ENCODE measurements at places on chromosomes 5 and 9.

DNA sequence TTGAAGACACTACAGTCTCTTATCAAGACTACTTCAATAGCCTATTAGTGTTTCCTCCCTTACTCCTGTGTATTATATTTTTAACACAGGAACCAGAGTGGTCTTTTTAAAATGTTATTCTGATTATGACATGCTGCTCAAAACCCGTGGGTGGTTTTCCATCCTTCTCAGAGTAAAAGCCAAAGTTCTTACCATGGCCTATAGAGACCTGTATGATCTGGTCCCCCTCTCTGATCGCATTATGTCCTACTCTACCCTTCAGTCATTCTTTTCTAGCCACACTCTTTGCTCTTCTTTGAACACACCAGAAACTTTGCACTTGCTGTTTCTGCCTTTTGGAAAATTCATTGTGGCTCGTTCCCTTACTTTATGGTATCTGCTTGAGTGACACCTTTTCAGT, 13.8 kb downstream of the RECK start:
- DNase-seq = no peak

DNA sequence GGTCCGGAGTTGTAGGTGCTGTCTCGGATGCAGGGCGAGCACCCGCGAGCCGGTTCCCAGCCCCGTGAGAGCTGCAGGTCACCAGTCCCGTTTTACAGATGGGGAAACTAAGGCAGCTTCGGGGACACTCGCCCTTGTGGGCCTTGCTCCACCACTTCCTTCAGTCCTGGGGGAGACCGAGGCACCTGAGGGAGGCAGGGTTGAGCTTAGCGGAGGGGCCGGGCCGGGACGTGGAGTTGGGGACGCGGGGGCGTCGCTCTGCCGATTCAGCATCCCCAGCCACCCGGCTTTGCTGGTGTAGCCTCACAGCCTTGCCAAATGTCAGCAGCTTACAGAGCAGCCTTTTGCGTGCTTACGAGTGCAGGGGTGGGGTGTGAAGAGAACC, 530 bp downstream of the BBLN start:
- DNase-seq = peak; percentile 39

DNA sequence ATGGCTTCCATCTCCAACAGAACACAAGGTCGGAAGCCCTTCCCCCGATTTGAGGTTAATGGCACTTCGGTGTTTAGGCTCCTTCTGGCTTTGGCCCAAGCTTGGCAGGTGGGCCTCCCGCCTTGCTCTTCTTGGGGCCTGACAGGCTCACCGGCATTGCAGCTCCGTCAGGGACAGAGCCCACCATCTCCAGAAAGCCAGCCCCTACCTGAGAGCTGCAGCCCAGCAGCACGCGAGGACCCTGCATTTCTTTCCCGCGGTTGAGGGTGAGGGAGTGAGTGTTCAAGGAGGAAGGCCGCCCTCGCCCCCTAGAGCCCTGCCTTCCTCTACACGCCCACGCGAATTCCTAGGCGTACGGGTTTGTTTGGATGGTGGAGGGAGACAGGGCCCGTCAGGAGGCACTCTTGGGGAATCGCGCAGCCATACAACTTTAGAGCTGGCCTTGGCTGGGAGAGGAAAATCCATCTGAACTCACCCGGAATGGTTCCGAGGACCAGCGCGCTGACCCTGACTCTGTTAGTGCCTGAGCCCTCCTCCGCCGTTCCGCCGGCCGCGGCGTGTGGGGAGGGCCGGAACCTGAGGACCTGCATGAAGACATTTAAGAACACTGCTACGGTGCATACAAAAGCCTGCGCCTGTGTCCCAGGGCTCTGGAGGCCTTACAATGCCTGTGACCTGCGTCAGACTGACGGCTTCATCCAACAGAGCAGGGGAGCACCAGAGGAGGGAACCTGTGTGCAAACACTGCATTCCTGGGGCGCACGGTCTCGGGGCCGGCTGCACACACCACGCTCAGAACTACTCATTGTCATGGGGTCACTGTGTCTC, 73.8 kb downstream of the MRPL36 start:
- no peak for DNase-seq

GRCh38 chr5:138440159-138441073, 1.6 kb downstream of the REEP2 start:
- DNase-seq = no peak

- no peak for DNase-seq
Observed at GRCh38 chr5:2163940-2164490, 281.3 kb upstream of the IRX4 start.

GRCh38 chr9:116674210-116674980, 12.7 kb upstream of the TRIM32 start:
- DNase-seq = no peak

DNA sequence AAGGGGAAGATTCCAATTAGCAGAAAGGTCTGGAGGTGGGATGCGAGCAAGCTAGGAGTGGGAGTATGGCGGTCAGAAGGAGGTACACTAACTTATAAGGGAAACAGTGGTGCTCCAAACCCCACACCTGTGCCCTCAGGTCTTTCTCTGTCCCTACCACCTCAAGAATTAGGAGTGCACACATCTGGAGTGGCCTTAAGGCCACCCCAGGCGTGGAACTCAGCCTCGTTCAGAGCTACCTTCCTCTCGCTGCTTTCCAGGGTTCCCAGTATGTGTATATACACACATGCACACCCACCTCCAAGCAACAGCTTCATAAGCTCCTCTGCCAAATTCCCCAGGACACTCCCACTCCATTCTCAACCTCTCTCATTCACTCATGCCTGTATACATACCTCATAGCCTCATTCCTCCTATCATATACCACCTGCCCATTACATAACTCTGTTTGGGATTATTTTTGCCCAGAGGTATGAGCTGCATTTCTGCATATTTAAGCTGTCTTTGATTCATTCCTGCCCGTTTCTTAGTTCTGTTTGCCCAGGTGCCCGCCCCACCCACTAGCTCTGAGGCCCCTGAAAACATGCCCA, 118.7 kb downstream of the PSD2 start:
- DNase-seq = no peak

GRCh38 chr5:132883261-132883834, 9.9 kb downstream of the LEAP2 start:
- no peak for DNase-seq

- DNase-seq = no peak
Observed at GRCh38 chr9:86337469-86338108, 16.6 kb downstream of the TUT7 start.

DNA sequence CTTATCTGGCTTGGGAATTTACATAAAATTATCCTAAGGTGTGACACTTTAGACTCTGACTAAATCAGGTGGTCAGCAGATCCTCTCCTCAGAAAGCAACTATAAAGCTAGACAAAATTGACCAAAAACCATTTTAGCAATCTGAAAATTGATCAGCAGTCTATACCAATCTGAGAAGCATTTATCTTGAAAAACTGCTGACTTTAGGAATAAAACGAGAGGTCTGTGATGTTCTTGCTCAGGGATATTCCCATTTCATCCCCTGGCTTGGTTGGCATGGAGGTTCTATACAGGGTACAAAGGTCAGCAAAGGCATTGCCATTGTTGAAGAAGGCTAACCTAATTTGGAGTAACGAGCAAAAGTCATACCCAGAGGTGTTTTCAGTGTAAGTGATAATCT, 11.7 kb downstream of the SPINK5 start:
- no peak for DNase-seq

DNA sequence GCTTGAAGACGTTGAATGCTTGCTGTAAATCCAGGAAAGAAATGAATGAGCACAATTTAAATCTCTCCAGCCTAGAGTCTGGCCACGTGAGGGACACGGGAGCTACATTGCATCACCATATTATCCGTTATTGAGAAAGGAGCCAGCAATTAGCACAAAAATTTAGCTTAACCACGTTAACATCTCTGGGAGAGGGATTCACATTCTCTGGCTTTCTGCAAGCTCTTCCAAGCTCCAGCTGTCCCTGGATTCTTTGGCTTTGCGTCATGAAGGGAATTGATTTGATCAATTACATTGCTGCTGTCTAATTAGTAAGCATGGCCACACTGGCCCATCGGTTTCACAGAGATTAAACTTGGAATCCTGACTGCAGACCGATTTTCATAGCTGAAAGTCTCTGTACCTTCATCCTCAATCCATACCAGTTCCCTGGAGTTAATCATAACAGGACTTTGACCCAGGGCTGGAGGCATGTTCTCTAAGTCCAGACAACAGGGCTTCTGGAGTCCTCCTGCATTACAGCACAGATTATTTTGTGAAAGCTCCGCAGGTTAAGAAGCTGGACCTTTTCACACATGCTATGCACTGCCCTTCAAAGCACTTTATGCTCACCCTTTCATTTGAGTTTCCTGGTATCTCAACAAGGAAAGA, 31.6 kb downstream of the ADRA1B start:
- DNase-seq = no peak

DNA sequence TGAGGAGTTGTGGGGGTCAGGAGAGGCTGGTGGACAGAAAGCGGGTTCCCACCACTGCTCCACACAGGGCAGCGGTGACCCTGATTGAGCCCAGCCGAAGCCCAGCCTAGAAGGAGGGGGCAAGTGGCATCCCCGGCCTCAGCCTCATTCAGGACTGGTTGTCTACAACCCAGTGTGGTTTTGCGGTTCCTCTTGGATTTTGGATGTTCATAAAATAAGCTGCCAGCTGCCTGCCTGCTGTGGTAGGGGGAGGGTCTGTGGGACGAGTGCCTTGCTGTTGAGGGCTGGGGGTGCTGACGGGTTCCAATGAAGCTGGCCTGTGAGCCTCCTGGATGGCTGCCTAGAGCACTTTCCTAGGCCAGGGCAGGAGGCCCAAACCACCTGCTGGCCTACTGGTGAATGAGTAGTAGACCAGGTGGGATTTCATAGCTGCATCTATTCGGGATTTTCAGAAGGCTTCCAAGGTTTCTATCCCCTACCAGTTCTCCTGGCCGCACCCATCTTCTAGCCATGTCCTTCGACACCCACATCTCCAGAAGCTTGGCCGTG, 102.4 kb downstream of the NDFIP1 start:
- no peak for DNase-seq

- DNase-seq = no peak
Observed at GRCh38 chr9:14396171-14396570, 82.2 kb upstream of the NFIB start.

GRCh38 chr9:20236676-20237075, 385.6 kb downstream of the MLLT3 start:
- no peak for DNase-seq

DNA sequence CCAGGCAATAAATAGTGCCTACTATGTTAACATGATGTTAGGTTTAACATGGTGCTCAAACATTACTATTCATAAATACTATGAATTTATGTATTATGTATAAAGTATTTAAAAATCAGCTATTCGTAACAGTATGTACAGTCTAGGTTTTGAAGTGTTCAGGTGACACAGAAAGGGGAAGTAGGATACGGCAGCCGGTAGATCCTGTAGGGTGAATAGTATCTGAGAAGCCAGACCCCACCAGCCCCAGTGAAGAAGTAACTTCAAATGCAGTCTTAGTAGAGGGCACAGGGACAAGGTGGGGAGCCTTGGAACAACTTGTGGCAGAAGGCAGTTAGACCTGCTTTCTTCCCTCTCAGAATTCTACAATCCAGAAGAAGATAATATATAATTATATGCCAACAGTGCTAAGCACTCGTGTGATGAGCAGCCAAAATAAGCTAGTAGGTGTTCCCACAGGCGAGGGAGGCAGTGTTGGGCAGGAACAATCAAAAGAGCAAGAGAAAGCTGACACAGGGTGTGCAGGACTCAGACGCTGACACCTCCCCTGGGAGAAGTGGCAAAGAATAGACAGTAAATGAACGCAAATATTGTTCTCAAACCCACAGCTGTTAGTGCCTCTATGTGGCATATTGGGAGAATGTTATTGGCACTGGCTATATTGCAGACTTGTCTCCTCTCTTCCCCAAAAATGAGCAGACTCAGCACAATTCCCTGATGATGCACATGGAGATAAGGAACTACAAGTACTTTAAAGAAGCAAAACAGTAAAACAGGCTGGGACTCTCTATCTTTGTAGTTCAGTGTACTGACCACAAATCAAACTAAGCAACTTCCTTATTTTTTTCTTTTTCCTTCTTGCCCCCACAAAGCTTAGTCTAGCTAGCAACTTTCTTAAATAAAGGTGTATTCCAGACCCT, 4.6 kb downstream of the ZNF367 start:
- DNase-seq = no peak

GRCh38 chr5:33319151-33319550, 121.6 kb upstream of the TARS1 start:
- no peak for DNase-seq

DNA sequence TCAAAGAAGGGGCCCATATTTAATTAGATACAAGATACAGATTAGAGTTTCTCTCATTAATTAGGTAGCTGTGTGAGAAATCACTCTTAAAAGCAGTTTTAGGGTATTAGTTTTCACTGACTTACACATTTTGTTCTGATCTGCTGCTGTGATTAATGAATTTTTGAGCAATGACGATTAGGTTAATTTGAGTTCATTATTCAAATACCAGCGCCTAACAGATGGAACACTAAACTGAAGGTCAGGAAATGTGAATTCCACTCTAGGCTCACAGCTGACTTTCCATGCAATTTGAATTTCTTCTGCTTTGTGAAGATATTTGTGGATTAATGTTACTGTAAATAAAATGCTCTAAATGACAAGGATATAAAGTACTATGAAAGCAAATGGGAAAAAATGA, 380.6 kb downstream of the ADGRV1 start:
- no peak for DNase-seq

DNA sequence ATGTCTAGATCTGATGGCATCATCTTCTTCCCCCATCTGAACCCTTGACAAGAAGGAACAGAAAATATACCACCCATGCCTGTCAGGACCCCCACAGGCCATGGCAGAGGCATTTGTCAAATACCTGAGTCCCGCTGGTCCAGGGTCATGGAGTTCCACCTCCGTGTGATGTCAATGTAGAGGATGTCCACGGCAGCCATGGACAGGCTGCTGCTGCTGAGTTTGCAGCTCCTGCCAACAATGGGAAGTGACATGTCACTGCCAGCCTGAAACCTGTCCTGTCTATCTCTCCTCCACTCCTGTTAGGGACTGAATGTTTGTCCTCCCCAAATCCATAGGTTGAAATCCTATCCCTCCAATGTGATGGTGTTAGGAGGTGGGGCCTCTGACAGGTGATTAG, 208.8 kb downstream of the DAB2IP start:
- DNase-seq = no peak

DNA sequence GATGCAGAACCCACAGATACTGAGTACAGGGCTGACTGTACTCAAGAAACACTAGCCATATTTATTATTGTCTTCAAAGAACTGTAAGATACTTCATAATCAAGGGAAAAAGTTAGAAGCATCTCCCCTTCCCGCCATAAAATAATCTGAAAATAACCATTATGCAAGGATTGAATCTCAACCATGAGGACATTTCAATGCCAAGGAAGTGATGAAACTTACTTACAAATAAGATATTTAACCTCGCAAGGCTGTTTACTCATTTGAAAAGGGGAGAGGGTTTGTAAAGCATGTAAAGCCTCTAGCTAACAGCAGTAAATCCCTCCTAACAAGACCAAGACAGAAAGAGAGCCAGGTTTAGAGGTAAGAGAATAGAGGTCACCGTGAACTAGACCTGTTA, 6.3 kb downstream of the MYO10 start:
- DNase-seq = no peak

GRCh38 chr9:135330307-135330631, 149.3 kb upstream of the PPP1R26 start:
- no peak for DNase-seq

Data from stimulated activated CD8-positive, alpha-beta memory T cell treated with anti-CD3 and anti-CD28 coated beads, Interleukin-15, amount 100 ng/mL, for 48 hours (primary cell).